ENCODE measurements at places on chromosomes 3 and 15. TPM values are rescaled to one million over a fixed set of nuclear protein-coding genes. Genes with fewer than 3 reads are reported as not detected.

The PLA2G4E gene
- polyA plus RNA-seq: 2.0 TPM

The MNS1 gene
- 5.4 TPM for polyA plus RNA-seq

The FBN1 gene
- 168 TPM for polyA plus RNA-seq

The CLDN1 gene
- 2.6 TPM for polyA plus RNA-seq

GRCh38 chr15:99509686-99510461, 55.9 kb upstream of the MEF2A start:
- DNase-seq: no peak
